GM19239 (cell line): ENCODE measurements at places on chromosomes 1 and 21.

DNA sequence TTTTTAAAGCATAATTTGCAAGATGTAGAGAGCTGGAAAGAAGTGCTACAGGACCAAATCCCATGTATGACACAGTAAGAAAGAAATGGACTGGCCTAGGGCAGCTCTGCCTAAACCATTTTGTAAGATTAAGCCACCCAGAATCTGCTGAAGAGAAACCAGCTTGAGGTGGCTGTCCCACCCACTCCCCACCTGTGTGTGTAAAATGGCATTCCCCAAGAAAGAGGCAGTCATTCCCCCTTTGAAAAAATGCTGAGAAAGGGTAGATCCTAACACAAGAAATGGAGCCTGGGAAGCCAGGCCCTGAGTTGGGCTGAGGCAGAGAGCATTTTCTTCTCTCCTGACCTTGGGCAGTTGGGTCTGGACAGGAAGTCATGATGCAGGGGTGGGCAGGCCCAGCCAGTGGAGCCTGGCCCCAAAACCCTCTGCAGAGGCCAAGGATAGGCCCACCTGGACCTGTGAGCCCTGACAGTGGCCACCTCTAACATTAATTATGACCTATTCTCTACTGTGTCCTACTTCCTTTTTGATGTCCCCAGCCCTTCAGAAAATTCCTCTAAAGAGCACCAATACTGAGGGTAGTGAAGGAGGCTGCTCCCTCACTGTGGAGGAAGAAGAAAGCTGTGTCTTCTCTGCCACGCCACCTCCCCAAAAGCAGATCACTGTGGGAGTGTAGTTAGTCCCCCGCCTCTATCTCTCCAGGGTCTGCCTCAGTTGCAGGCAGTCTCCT, 94.0 kb downstream of the EDEM3 start:
- no peak for DNase-seq

- DNase-seq = no peak
Observed at GRCh38 chr1:23452011-23452411, 27.5 kb upstream of the TCEA3 start.

GRCh38 chr1:219210067-219210466, 36.4 kb downstream of the LYPLAL1 start:
- no peak for DNase-seq

- no peak for DNase-seq
Observed at GRCh38 chr1:41668967-41669366, 184.5 kb upstream of the EDN2 start.

- DNase-seq = no peak
Observed at GRCh38 chr1:234234199-234234598, 139.1 kb upstream of the COA6 start.

- DNase-seq = no peak
Observed at GRCh38 chr1:147895123-147895522, 7.5 kb upstream of the GJA8 start.
